ENCODE measurements at places on chromosomes 7 and 10.

DNA sequence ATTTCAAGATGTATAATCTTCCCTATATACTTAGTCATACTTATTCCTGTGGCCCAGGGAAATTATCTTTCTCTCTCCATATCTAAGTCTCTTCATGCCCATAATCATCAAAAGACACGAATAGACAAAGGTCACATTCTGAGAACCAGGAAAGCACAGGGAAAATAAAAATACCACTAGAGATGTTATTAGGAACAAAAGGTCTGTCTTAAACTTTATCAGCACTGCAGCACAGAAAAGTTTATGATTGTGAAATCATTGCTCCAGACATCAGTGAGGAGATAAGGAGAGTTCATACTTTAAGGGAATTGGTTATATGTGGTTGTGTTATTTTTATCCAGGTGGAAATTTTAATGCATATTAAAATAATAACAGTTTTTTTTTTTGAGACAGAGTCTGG lies 974.6 kb upstream of the CELF2 start:
- DNase-seq, result no peak

- DNase-seq, result no peak
Observed at GRCh38 chr7:51376420-51377092, 59.9 kb upstream of the COBL start.

DNA sequence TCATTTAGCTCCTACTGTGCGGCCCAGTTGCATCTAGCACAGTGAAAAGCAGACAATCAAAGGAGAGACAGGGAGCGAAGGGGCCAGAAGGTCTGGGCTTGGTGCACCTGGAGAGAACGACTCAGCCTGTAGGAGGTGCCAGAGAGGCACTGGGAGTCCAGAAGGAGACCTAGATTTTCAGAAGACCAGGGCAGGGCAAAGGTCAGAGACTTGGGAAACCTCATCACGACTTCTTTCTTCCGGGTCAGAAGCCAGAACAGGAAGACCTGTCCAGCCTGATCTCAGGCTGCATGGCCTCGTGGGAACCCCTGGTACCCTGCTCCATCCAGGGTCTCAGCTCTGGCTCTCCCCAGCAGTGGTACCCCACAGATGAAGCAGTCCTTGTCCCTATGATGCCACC lies 5.2 kb downstream of the AGAP3 start:
- no peak for DNase-seq

- DNase-seq, result no peak
Observed at GRCh38 chr10:481628-482027, 207.8 kb downstream of the DIP2C start.

DNA sequence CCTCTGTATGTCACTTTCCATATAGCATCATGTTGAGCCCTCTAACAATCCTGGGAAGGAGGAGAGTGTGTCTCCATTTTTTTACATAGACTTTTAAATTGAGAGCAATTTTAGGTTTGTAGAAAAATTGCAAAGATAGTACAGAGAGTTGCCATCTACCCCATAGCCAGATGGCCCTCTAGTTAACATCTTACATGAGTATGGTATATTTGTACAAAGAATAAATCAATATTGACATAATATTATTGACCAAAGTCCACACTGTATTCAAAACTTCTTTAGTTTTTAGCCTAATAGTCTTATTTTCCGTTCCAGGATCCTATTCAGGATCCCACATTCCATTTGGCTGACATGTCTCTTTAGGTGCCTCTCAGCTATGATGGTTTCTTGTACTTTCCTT lies 274.6 kb upstream of the PLPP4 start:
- DNase-seq, result no peak

DNA sequence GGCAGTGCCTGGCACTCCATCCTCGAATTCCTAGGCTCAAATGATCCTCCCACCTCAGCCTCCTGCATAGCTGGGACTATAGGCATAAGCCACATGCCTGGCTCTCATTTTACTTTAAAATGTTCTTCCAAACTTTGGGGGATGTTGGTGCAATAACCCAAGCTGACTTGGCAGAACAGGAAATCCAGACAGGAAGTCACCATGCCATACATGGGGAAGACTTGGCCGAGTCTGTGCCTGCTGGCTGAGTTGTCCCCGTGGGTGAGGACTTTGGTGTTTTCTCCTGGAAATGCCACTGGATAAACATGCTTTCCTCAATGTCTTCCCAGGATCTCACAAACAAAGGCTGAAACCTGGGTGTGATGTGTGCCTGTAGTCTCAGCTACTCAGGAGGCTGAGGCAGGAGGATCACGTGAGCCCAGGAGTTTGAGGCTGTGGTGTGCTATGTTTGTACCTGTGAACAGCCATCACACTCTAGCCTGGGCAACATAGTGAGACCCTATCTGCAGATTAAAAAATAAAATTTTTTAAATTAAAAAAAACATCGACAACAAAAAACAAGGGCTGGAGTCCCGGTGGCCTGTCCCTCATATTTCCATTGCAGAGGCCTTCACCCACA lies 19.8 kb downstream of the HKDC1 start:
- DNase-seq, result no peak

- DNase-seq, result no peak
Observed at GRCh38 chr7:140928491-140929309, 4.0 kb upstream of the BRAF start.

DNA sequence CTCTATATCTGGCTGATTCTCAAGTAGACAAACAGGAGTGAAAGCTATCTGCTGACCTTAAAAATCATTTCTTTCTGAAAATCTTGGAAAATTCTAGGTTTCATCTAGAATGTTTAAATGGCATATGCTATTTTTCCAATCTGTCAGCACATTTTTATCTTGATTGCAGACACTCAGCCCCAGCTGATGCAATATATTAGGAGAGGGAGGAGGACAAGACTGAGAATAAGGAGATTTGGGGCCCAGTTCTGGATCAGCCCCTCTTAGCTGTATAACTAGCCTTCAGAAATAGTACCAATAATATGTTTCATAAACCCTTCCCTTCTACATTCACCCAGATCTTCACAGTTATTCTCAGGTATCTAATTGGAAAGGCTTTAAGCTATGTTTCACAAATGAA lies 131.2 kb downstream of the HDAC9 start:
- DNase-seq, result no peak

DNA sequence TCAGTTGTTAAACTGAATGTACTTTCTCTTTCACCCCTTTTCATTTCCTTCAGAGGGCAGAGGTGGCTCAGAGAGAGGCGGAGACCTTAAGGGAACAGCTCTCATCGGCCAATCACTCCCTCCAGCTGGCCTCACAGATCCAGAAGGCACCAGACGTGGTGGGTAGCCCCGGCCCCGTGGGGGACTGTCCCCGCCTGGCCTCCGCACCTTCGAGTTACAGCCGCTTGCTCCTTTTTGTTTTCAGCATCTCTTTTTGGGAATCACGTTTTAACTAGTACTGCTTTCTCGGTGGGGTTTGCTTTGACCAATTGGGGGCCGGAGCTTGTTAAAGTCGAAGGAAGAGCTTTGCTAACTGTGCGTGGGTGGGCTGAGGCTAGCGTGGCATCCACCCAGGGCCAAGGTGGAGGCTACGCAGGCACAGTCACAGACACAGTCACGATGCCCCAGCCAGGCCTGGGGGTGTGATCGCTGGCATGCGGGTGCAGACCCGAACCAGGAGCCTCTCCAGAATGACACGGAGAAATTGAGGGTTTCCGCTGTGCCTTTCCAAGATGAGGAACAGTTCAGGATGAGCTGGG lies 116.2 kb upstream of the SH2B2 start:
- DNase-seq, result no peak
